ENCODE measurements at places on chromosomes 12 and 14.

- no peak for DNase-seq
Measured at GRCh38 chr12:106672314-106673025, 89.7 kb downstream of the RFX4 start.

DNA sequence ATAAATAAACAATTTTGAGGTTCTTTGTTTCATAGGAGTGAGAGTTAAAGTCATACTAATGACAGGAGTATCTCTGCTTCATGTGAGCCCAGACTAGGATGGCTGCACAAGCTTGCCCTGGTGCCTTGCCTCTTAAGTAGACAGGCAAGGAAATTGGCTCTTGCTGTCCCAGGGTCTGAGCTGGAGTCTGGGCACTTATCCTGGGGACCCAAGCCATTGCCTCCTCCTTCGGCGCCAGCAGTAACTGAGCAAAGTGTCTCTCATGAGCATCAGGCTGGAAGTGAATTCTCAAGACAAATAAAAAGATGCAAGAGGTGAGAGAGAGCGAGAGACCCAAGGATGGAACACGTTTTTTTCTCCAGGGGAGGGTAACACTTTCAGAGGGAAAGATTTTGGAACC lies 6.9 kb upstream of the FBXW8 start:
- DNase-seq: no peak

GRCh38 chr14:92524602-92525185 lies 11.1 kb downstream of the RIN3 start:
- no peak for DNase-seq

DNA sequence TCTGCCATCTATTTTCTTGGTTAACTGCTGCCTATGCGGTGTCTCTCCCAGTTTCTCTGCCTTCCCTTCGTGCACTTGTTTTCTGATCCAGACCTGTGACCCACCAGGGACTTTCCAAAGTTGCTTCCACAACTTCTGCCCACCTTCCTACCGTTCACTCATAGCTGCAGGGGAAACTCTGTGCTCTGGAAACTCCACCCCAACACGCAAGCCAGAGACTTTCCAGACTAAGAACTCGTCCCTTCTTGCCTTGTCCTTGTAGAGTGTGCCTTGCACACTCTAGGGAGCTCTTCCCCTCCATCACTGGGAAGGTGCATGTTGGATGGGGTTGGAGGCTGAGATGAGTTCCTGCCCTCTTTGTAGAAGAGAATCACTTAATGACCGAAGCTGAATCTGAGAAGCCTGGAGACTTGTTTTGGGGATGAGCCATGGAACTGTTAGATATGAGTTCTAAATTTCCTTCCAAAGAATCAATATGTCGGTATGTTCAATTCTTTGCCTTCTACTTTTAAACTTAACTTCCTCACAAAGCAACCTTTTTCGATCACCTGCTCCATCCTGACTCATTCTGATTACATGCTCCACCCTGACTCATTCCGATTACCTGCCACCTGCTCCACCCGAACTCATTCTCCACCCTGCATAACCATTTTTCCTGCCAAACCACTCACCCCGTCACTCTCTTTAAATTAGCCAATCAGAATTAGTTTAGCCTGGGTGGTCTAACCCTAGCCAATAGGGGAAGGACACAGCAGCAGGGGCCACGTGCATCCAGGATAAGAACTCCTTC lies 82.1 kb upstream of the CAPRIN2 start:
- DNase-seq: no peak
